Left hindlimb (tissue), 1 donor: ENCODE measurements at places on chromosomes 1 and 21.
A peak's percentile ranks its signal among the peaks of the same experiment; 100 is the strongest.

GRCh38 chr1:193558491-193559028 is 372.1 kb upstream of the B3GALT2 start:
- no peak for DNase-seq

GRCh38 chr21:38330666-38331065 is 73.9 kb downstream of the KCNJ15 start:
- no peak for DNase-seq

DNA sequence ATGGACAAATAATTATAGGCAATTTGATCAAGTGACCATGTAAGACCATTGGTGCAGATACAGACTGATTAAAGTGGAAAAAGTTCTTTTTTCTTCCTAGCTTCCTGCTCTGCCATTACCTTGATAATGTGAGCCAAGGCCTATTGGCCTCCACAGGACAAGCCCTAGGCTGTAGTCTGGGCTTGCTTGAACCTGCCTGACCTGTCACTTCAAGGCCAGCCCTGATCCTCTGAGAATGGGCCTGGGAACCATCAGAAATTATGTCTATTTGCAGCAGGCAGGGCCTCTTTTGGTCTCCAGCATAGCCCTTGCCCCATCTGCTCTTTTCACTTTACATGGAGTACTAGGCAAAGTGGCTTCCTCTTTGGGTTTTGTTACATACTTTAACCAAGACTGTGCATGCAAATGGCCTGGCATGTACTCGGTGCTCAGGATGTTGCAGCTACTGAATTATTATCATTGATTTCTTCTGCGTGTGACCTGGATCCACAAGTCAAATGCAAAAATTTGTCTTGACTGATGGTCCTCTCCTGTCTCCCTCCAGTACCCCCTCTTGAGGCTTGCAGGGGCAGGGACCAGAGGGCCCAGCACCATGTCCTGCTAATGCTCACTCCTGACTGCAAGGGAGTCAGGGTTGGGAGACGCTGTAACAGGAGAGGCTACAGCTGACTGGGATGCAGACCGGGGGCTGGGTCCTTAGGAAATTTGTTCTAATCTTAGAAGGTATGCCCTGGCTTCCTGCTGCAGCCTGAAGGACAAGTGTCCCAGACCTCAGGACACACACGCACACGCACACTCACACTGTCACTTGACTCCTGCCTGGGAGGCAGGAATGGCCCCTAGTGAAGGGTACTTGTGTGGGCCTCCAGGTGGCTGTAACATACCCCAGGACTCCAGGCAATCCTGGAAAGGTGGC is 39.4 kb downstream of the RCSD1 start:
- DNase-seq, result no peak

- no peak for DNase-seq
Measured at GRCh38 chr1:27027575-27028250, 15.1 kb upstream of the TENT5B start.

GRCh38 chr21:29170944-29171343 is 40.5 kb downstream of the MAP3K7CL start:
- DNase-seq, result no peak

- DNase-seq, result no peak
Measured at GRCh38 chr1:228702433-228702832, 32.8 kb upstream of the RHOU start.

GRCh38 chr1:214101246-214101645 is 113.5 kb downstream of the PROX1 start:
- DNase-seq, result no peak

DNA sequence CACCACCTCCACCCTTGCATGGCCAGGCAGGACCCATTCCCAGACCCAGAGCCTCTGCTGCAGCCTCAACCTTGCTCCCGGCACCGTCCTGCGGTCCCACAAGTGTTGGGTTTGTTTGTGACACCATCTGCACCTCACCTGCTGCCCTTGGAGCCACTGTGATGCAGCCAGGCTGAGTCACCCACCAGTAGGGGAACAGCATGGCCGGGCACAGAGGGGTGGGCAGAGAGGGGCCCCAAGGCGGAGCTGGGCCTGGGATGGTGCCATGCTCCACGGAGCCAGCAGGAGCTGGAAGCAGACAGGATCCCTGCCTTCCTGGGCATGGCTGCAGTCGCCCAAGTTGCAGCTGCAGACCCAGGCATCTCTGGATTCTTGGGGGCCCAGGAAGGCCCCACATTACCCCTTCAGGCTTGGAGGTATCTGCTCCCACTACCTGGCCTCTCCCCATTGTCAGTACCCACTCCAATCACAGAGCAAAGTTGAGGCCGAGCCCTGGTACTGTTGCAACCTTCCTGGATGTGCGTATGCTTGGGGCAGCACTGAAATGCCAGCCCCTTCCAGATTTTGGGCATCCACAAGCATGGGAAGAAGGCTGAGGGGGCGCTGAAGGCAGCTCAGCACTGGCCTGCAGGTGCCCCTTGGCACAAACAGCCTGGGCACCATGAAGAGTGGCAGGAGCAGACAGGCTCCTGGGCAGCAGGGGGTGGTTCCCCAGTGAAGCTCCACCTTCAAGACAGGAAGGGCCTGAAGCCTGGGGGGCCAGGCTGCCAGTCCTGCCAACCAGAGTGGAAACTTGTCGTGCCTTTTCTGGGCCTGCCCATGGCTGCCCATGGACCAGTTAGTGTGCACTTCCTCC is 172.8 kb downstream of the MATN1 start:
- no peak for DNase-seq

GRCh38 chr1:77143529-77144121 is 75.6 kb downstream of the PIGK start:
- no peak for DNase-seq

DNA sequence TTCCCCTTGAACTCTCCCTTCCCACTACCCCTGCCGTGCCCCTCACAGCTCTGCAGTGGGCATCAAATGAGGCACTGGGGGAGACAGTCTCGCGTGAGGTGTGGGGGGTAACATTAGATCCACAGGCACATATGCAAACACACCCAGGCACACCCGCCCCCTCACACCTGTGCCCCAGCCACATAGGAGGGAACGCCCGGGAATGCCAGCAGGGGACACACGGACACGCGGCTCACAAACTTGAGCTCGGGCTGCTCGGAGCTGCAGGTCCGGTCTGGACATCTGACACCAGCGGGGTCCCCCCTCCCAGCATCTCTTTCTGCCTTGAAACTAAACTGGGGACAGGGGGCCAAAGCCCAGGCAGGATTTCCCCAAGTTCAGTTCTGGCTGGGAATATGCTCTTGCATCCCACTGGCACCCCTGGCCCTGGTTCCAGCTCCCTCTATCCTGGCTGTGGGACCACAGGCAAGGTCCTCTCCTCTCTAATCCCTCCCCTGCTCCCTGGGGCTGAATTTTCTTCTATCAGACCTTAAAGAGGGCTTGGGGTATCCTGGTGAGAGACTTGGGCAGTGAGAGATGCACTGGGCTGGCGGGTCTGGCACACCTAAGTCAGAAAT is 30.6 kb downstream of the CDCP2 start:
- no peak for DNase-seq

GRCh38 chr21:34235514-34235913 is 128.3 kb upstream of the KCNE2 start:
- DNase-seq, result no peak

DNA sequence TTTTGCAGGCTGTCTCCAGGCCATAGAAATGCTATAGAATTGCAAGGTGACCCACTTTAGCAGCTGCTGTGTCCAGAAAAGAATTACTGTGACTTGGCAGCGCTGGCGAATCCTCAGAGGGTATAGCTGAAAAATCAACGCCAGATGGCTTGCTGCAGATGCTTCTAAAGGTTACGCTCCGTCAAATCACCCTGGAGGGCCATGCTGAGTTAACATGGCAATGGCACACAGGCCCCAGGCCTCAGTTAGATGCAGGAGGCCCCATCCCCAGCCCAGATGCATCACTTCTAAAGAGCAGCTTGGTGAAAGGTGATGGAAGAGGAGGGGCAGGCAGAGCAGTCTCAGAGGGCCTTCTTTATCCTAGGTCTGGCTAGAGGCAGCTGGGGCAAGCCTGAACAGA is 18.0 kb downstream of the KIAA1614 start:
- DNase-seq, result no peak

DNA sequence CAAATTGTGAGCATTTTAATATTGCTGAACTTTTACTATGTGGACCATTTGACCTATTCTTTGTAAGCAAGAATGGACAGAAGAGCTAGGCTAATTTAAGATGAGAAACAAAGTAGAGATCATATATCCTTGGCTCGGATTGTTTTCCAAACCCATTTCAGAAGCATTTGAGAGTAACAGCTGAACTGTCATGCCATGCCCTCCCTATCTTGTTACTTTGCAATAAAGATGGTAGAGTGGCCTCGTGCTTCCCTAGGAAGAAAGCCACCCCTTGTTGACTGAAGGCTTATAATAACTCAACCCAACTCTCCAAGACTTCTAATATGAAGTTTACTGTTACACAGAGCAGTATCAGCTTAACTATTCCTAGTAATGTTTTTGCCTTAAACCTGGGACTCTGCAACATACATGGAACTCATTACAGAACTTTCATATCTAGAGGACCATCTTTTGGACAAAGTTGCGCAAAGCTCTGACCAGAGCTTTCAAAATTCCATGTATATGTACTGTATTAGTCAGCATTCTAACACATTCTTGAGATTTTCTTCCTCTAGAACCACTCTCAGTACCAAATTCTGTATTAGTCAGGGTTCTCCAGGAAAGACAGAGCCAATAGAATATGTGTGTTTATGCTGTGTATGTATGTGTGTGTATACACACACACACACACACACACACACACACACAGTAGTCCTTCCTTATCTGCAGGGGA is 68.7 kb downstream of the ADAMTS1 start:
- no peak for DNase-seq

DNA sequence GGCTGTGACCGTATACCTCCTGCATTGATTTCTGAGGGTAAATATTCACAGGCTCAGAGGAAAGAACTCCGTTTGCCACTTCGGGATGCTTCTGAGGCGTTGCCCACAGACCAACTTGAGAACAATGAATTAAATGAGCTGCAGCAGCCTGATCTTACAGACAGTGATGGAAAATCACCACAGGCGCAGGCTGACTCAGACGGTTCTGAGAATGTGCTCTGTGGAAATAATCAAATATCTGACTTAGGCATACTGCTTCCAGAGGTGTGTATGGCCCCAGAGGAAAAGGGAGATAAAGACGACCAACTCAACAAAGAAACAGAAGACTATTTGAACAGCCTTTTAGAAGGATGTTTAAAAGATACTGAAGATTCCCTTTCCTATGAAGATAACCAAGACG is 76.7 kb upstream of the SCCPDH start:
- DNase-seq, result no peak

GRCh38 chr21:31559368-31560119 is 99.9 kb upstream of the SOD1 start:
- DNase-seq, result peak; percentile 97

GRCh38 chr1:53540604-53541262 is 81.5 kb downstream of the DMRTB1 start:
- no peak for DNase-seq

DNA sequence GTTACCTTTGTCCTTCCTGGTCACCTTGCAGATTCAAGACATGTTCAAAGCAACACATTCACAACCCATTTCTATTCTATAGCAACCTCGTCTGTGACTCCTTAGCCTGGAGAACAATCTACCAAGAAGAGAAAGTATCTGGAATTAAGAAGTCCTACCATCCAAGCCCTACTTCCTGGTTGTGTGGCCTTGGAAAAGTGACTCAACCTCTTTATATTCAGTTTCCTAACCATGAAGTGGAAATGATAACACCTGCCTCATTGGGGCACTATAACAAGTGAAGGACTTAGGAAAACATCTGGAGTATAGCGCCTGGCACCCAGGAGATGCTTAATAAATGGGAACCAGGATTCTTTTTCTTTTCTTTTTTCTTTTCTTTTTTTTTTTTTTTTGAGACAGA is 36.5 kb upstream of the SRRM1 start:
- no peak for DNase-seq

DNA sequence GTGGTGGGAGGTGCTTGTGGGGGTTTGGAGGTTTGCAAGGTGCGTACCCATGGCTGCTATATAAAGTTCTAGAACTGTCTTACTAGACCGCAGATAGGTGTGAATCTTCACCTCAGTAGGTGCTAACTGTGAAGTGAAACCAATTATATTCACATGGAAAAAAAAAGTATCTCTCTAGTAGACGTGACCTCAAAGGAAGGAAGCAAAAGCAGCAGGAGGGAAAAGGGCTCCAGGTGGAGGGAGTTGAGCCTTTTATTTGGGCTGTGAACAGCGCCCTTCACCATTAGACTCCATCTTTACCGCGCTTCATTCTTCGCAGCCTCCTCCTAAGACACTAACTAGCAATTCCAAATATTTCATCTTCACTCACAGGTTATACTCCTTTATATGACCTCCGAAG is 129.8 kb downstream of the TBX19 start:
- no peak for DNase-seq

- DNase-seq, result no peak
Measured at GRCh38 chr1:48681476-48682305, 95.0 kb downstream of the BEND5 start.

DNA sequence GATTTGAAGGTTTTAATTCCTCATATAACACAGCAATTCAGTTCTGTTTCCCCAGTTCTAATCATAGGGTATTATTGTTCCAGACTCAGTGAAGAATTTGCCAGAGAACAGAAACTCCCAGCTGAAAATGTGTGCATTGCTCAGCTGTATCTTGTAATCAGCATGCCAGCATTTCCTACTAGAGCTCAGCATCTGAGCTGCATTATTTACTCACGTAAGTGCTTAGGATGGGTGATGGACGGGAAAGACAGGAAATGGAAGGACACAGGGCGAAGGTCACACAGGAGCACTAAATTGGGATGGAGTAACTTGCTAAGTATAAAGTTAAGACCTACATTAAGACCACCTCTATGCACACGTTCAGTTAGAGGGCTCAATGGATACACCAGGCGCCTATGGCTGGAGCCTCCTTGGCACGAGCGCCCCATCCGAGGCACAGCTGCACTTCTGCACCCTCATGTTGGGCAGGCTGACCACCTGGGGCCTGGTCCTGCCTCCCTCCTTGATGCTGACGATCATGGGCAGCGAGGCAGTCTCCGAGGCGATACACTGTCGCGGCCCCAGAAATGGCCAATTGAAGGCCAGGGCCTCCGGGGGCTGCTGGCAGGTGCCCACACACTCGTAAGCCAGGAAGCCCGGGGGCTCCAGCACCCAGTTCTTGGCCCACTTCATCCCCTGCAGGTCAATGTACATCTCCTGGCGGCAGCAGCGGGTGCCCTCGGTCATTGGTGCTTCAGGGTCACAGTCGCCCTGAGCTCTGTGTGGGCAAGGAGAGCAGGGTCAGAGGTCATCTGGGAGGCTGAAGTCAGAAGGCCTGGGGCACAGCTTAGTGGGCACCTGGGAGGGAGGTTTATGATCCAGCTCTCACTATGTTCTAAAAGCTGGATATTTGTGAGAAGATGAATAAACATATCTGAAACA is 3.7 kb downstream of the LEFTY2 start:
- no peak for DNase-seq

DNA sequence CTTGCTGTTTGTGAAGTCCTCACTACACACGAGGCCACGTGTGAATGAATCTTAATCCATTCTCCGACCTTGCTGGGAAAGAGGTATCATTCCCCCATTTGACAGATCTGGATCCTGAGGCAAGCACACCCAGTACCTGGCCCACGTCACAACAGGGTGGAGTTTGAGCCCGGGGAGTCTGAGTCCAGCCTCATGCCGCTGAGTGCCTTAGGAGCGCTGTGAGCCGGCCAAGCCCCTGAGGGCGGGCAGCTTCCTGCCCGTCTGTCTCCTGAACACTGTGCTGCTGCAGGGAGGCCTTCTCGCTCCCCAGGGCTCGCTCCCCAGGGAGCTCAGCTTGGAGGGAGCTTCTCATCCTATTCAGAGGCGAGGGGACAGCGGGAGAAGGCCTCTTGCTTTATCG is 29.7 kb downstream of the SLC45A1 start:
- no peak for DNase-seq
